ENCODE measurements at places on chromosomes 16 and 17.

- DNase-seq = peak; percentile 53
These were observed 1.2 kb downstream of the NGFR start for GRCh38 chr17:49496183-49496866.

DNA sequence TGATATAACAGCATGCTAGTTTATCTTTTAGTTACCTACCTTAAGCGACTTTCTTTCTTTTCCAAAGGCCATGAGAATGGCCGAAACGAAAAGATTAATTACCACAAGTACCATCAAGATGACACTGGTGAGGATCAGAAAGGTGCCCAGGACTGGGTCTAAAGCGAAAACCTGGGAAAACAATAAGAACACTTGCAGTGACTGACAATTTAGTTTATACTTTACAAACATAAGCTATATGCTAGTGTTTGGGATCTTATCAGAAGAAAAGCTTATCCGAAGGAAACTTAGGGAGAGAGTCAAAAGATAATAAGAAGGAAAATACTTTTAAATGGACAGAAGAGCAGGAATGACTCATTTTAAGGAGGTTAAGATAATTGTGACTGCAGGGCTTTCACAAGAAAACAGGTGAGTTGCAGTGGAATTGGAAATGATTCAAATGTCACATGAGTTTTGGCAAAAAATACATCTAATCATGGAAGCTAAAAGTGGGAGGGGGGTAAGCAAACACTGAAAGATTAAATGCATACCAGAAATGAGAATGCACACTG is 34.8 kb downstream of the IST1 start:
- peak; percentile 9 for DNase-seq

DNA sequence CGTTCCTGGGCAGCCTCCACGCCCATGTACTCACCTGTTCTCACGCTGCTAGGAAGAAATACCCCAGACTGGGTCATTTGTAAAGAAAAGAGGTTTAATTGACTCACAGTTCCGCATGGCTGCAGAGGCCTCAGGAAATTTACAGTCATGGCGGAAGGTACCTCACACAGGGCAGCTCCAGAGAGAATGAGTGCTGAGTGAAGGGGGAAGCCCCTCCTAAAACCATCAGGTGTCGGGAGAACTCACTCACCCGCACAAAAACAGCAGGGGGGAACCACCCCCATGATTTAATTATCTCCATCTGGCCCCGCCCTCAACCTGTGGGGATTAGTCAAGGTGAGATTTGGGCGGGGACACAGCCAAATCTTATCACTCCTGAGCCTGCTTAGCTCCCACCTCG is 18.2 kb downstream of the RAB40C start:
- no peak for DNase-seq

DNA sequence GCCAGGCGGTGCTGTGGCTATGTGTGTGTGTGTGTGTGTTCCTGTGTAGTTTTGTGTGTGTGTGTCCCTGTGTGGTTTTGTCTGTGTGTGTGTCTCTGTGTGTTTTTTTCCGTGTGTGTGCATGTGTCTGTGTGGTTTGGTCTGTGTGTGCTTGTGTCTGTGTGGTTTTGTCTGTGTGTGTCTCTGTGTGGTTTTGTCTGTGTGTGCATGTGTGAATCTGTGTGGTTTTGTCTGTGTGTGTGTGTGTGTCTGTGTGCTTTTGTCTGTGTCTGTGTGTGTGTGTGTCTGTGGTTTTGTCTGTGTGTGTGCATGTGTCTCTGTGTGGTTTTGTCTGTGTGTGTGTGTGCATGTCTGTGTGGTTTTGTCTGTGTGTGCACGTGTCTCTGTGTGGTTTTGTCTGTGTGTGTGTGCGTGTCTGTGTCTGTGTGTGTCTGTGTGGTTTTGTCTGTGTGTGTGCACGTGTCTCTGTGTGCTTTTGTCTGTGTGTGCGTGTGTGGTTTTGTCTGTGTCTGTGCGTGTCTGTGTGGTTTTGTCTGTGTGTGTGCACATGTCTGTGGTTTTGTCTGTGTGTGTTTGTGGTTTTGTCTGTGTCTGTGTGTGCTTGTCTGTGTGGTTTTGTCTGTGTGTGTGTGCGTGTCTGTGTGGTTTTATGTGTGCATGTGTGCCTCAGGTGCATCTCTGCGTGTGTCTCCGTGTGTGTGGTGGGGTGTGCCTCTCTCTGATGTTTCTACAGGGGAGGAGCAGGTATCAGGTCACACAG is 62.3 kb downstream of the ZDHHC7 start:
- DNase-seq = no peak

DNA sequence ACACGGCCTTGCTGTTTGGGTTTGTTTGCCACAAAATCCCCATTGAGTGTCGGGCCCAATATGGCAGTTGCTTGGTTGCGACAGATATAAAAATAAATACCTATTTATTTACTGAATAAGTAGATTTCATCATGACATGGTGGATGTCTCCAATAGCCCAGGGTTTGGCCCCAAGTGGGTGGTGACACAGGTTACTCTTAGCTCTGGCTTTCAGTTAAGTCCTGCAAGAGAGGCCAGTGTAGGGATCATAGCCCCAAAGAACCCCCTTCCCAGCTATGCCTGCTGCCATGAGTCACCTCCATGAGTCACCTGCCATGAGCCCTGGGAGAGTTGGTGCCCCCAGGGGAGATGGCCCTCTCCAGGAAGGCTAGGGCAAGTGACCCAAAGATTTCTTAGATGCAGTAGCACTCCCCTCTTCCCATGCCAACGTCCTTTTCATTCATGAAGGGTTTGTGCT is 78.7 kb upstream of the LGALS9 start:
- peak; percentile 94 for DNase-seq

DNA sequence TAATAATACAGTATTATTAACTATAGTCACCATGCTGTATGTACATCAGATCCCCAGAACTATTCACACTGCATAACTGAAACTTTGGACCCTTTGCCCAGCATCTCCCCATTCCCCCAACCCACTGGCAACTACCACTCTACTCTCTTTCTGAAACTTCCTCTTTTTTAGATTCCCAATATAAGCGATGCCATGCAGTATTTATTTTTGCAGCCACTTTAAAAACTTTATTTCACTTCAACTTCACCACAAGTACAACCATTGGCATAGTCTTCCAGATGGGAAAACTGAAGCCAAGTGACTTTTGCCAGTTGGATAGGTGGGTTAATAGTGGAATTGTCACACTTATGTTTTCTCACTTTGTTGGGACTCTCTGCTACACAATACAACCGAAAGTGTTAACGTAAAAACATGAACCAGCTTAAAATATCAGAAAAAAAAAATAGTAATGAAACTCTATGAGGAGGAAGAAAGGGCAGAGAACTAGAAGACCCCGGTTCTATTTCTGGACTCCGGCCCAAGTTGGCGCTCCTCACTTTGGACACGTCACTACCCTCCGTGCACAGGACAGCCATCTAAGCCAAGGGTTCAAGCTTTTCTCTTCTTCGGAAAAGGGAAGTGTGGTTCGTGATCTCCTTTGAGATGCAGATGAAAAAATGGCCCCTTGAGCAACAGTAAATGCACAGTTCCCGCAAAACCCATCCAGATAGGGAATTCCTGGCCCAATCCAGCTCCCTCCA is 743 bp downstream of the SHCBP1 start:
- peak; percentile 47 for DNase-seq

DNA sequence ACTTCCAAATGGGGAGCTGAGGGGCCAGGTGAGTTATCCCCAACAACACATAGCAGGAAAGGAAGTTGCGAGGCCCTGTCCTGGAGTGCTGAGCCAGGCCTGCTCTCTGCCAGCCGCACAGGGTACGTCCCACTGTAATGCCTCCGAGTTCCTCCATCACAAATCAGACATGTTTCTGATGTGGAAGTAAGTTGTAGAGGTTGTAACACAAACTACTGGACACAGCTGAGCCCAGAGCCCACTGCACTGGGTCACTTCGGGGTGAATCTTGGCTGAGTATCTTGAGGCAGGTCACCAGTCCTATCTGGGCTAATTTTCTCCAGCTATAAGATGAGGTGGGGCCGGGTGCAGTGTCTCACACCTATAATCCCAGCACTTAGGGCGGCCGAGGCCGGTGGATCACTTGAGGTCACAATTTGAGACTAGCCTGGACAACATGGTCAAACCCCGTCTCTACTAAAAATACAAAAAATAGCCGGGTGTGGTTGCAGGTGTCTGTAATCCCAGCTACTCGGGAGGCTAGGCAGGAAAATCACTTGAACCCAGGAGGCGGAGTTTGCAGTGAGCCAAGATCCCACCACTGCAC is 100.8 kb upstream of the CDH5 start:
- no peak for DNase-seq

- DNase-seq = peak; percentile 87
These were observed 18.7 kb upstream of the BEAN1 start for GRCh38 chr16:66408163-66409048.

DNA sequence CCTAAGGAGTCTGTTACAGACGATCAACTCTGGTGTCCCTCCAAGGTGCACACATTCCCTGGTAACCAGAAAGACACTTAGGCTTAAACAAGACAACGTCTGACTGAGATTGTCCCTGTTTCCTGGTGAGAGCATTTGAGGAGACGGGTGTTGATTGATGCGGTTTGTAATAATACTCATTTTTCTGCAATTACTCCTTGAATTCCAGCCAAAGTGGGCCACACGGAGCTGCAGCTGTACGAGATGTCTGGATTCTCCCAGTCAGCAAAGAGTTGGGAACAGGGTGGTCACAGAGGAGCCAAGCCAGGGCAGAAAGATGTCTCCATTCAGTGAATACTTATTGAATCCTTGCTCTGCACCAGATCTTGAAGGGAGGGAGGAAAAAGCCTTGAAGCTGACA is 30.9 kb upstream of the CES5A start:
- DNase-seq = no peak
